ENCODE measurements at places on chromosomes 7 and 10.

GRCh38 chr10:131477457-131478121 lies 166.1 kb upstream of the TCERG1L start:
- DNase-seq: no peak

DNA sequence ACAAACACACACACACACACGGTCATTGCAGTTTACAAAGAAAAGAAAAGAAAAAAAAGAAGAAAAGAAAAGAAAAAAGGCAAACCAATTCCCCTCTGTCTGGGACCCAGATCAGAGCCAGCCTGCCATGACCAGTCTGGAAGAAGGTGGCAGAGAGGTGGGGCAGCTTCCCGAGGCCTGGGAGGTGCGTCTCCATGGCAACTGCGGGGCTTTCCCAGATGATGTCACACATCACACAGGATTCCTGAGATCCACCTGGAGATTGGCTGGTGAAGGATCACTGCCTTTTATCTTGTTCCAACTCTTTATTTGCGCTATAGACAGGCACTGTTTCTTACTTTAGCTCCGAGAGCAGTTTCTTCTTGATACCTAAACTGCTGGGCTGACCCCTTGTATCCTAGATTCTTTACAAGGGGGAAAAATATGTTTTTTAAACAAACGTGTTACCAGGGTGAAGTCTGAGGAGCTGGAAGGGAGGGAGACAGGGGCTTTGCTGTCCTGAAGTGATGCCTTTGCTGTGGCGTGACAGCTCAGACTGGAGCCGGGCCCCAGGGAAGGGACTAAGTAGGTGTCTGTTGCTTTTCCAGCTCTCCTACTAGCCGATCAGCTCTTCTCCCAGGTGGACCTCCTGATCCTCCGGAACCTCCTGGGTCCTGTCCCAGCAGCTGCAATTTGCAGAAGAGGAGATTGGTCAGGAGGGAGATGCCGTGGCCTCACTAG lies 298.5 kb downstream of the KLF6 start:
- DNase-seq: no peak

DNA sequence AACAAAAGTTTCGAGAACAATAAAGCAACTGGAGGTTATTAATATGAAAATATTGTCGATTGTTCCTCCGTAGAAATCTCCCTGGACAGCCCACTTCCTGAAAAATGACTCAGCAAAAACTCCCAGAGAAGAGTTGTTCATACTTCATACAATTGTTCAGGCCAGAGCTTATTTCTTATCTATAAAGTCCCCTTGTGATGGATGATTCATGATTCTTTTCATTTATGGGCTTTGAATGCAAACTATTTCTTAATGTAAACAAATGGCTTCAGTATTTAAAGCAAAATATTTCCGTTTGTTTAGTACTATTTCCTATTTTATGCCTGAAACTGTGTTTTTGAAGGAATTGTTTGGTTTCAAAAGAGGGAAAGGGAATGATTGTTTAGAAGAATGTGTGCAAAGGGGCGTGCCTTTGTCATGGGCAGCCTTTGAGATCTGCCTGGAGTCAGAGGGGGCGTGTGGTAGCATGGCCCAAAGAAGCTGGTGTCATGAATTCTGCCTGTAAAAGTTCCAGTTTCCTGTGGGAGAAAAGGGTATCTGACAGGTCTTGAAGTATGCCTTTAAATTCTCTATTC lies 26.2 kb upstream of the EXOC6 start:
- DNase-seq: no peak

- no peak for DNase-seq
Measured at GRCh38 chr7:69550991-69551390, 47.3 kb upstream of the AUTS2 start.

- DNase-seq: no peak
Measured at GRCh38 chr7:112638675-112639400, 151.4 kb downstream of the TMEM168 start.

GRCh38 chr10:24469993-24470392 lies 253.7 kb downstream of the ARHGAP21 start:
- DNase-seq: no peak

DNA sequence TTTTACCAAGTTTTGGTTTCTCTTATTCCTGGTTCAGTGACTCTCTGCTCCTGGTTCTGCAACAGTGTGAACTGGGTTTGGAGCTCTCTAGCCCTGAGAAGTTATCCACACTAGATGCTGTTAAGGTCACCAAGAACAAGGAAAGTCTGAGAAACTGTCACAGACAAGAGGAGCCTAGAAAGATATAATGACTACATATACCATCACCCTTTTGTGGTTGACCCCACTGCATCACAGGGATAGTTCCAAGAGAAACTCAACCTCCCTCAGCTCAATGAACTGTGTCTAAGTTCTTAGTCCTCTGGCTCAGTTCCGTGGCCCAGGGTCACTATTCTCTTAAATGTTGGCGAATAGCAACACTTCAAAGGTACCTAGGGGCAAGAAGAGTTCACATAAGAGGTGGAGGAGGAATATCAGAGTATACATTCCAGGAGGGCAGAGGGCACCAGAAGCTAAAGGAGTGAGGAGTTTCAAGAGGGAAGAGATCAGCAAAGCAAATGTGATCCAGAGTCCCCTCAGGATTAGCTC lies 171.5 kb downstream of the BUB3 start:
- no peak for DNase-seq

- no peak for DNase-seq
Measured at GRCh38 chr10:132715776-132716680, 69.9 kb downstream of the NKX6-2 start.

- DNase-seq: no peak
Measured at GRCh38 chr7:120421151-120421651, 148.2 kb downstream of the KCND2 start.

- DNase-seq: no peak
Measured at GRCh38 chr7:98998821-98999725, 120.7 kb downstream of the TRRAP start.

DNA sequence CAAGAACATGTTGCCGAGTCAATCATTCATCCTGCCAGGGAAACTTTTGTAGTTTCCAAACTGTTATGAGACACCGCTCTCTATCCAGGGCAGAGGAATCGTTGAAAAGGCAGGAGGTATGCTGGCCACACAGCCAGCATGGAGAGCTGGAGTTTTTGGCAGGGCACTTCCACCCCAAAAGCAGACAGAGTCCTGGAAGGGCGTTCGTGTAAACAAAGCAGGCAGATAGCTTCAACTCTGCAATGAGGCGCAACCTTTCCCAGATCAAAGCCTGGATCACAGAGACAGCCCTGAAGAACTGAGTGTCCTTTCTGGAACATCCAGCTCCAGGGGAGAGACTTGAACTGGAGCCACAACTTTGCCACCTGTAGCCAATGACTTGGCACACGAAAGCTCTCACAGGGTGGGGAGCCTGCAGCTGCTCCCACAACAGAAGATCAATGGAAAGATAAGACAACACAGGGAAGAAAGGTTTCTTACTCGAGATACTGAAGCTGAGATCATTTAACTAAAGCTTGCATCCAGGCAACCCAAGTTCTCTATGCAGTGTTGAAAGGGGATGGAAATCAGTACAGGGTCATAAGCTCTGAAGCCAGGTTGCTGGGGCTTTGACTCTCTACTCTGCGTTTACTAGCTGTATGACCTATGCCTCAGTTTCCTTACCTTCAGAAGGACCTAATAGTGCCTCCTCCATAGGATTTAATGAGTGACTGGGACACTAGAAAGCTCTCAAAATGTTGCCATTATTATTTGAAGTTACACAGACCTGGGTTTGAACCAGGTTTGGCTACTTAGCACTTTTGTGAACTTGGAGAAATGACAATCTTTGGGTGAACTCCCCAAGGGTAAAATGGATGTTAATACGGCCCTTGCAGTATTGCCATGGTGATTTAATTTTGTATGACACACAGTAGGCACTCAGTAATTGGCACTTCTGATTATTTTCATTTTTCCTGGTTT lies 434.8 kb upstream of the NPVF start:
- DNase-seq: no peak

DNA sequence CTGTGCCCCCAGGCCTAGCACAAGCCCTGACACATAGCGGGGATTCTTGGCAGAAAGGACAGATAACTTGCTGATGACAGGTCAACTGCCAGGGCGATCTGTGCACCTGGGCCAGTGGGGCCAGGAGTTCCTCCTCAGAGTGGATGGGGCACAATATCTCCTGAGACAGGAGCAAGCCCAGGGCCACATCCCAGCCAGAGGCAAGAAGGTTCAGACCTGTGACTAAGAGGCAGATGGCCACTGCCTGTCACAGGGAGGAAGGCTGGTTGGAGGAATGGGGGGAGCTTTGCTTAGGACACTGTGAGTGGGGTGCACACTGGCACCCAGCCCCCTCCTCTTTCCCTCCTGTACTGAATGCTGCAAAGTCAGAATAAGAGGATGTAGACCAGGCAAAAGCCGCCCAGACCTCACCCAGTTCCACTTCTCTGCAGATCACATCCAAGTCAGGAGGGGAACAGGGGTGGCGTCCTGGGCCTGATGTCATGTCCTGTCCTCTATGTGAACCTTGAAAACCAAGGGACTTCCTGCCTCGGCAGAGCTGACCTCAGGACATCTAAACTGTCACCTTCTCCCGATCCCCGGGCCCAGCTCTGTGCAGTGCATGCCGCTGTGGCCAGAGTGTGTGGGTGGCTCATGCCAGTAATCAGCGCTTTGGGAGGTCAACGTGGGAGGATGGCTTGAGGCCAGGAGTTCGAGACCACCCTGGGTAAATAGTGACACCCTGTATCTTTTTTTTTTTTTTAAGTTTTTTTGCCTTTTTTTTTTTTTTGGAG lies 1.3 kb downstream of the GUSB start:
- DNase-seq: no peak

- DNase-seq: no peak
Measured at GRCh38 chr7:27834179-27834921, 94.4 kb downstream of the TAX1BP1 start.

DNA sequence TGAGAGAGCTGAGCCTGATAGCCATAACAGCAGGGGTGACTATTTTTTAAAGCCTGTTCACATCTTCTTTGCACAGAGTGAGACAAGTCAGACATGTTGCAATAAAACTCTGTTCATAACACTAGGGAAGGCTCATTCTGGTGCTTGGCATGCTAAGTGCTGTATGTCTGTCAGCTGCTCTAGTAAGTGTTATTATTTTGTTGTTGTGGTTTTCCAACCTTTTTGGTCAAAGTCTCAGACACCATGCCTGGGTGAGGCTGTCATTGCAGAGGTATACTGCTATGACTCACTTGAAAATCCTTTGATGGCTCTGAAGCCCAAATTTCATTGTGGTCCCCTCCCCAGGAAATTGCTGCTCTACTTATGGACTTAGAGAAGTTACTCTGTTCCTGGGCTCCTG lies 129.7 kb downstream of the ADRA2A start:
- no peak for DNase-seq

DNA sequence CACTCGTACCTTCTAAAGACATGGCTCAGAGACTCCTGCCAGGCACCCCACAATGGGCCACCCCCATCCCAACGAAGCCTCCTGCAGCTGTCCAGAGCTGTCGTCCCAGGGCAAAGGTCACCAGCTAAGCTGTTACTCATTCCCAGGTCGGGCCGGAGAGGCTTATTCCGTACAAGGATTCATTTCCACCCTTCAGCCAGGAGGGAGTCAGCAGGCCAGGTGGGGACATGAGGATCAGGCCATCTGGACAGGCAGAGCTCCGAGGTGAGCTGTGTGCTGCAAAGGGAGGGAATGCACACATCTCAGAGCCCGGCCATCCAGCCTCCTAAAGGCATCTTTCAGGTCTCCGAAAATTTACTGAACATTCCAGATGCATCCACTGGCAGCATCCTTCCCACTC lies 63.9 kb upstream of the NANOS1 start:
- no peak for DNase-seq

DNA sequence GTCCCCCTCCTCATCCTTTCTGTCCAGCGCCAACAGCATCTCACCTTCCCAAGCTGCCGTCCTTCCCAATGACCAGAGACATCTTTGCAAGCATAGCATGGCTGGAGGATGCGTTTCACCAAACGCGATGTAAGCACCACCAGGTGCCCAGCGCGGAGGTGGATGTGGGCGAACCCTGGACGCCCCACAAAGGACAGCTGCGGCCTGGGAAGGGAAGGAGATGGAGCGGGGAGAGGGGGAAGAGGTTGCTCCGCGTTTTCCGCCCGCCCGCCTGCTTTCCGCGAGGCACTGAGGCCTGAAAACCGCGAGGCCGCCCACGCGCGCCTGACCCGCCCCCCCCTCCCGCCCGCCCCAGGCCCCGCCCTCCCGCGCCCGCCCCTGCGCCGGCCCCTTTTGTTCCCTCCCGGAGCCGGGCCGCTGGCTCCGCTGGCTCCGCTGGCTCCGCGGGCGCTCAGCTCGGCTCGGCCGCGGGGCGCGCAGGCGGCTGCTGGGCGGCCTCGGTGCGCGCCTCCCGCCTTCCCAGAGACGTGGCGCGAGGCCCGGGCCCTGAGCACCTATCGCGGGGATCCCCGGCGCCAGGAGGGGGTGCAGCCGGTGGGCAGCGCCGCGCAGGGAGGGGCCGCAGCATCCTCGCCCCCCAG lies at the start of gene CLIP2:
TSS of gene CLIP2 (plus strand) at position 390 of the 641 bp plus-strand sequence. CDS start 28,140 bp downstream, outside the sequence.
- peak; percentile 38 for DNase-seq

GRCh38 chr7:150425670-150426069 lies 24.8 kb upstream of the GIMAP8 start:
- DNase-seq: no peak

DNA sequence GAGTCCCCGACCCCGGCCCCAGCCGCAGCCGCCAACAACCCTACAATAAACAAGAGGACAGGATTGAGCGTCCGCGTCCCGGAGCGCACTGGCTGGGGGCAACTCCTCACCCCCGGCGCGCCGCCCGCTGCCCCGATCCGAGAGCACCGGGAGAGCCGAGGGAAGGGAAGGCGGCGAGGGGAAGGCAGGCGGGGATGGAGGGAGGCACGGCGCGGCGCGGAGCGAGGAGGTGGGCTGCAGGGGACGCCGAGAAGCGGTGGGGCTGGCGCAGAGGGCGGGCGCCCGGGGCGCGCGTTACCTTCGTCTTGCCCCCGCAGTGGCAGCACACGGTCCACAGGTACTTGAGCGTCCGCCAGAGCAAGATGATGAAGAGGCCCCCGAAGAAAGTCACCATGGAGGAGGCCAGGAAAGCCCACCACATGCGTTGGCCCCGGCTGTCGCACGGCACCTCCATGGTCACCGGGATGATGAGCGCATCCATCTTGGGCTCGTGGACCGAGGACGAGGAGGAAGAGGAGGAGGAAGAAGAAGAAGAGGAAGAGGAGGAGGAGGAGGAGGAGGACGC lies 559 bp downstream of the KCNMA1 start:
- no peak for DNase-seq

DNA sequence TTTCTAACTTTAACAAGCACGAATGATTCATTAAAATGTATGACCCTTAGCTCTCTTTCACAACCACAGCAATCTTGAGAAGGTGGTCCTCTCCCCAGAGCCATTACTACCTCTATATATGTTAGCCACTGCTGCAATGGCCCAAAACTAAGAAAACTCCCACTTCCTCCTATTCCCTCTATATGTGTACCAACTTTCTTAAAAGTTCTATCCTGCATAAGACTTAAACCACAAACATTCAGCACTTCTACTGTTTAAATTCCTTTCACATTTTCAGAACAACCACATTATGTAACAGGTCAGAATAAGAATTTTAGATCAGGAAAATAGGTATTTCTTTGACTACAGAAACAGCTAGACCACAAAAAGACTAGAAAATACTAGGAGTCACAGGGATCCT lies 36.2 kb downstream of the WASL start:
- no peak for DNase-seq

GRCh38 chr10:124521429-124521871 lies 59.8 kb downstream of the LHPP start:
- DNase-seq: peak; percentile 47

- DNase-seq: no peak
Measured at GRCh38 chr7:108007261-108007660, 4.3 kb upstream of the LAMB1 start.
